Calu3 (cell line): ENCODE measurements at places on chromosomes 3 and 15. TPM values are rescaled to one million over a fixed set of nuclear protein-coding genes. Genes with fewer than 3 reads are reported as not detected.

The GOLGA8K gene
- not detected in 2 replicates for total RNA-seq

The IP6K1 gene
- total RNA-seq = 30.3 and 31.8 TPM in 2 replicates

The NXPE3 gene
- 3.0 and 3.1 TPM in 2 replicates for total RNA-seq

The GOLGA8R gene
- total RNA-seq = 0.24 and 0.50 TPM in 2 replicates

The CAMKV gene
- 0.38 and 0.83 TPM in 2 replicates for total RNA-seq

The GOLGA6B gene
- 0.61 TPM in 1 of 2 replicates, not detected in the other for total RNA-seq

The PTPN23 gene
- total RNA-seq = 49.7 and 57.6 TPM in 2 replicates

DNA sequence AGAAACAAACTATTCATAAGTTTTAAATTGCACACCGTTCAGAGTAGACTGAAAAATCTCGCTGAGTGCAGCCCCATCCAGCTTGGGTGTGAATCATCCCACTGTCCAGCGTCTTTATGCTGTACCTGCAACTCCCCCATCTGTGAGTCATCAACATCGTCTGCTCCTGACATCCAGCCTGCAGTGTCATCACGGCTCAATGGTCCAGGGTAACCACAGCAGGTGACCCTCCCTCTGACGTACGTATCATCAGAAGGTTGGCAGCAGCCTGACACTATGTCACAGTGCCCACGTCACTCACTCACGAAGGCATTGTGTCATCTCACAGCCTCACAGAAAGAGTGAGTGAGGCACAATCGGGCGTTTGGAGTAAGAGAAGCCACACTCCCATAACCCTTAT lies 65.2 kb downstream of the TPRA1 start:
- peak; percentile 55 for DNase-seq

DNA sequence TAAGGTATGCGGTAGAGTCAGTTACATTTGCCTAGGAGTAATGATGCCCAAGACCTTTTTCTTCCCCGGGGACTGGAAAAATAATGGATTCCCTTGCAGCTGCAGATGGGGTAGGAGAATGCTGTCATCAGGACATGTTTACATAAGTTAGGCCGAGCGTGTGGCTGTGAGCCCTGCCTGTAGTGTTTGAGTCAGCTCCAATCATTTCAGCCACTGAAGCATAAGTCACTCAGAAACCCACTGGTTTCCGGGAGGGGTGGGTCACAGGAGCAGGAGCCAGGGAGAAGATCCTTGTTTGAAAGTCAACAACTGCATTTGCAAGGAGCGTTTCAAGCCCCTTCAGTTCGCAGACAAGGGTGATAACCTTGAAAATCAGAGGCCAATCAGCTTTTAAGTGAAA lies 562.3 kb downstream of the MCTP2 start:
- DNase-seq = no peak

GRCh38 chr15:79853492-79854328 lies 43.1 kb downstream of the MTHFS start:
- peak; percentile 81 for DNase-seq

- DNase-seq = no peak
Observed at GRCh38 chr3:123678108-123678511, 93.3 kb upstream of the HACD2 start.

GRCh38 chr3:43559961-43560360 lies 61.9 kb downstream of the ANO10 start:
- no peak for DNase-seq

GRCh38 chr15:45468294-45468693 lies 54.3 kb downstream of the SLC30A4 start:
- DNase-seq = no peak

- no peak for DNase-seq
Observed at GRCh38 chr3:65560133-65560532, 478.6 kb downstream of the MAGI1 start.

- no peak for DNase-seq
Observed at GRCh38 chr3:56003129-56003528, 465.1 kb downstream of the ERC2 start.

DNA sequence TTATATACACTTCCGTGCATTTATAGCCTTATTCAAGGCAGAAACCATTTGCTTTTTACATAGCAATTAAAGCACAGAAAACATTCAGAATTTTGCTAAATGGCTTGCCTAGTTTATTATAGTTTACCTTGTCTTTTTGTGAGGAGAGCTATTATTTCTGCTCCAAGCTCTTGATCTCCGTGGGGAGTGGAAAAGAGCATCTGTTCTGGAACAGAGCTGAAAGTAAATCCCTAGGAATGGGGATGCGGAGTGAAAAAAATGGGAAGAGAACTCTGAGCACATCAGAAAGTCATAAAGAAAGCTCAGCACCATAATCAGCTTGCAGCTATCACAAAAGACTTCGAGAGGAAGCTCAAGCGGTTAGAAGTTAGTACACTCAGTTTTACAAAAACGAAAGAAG lies 1006.7 kb downstream of the ROBO2 start:
- no peak for DNase-seq

DNA sequence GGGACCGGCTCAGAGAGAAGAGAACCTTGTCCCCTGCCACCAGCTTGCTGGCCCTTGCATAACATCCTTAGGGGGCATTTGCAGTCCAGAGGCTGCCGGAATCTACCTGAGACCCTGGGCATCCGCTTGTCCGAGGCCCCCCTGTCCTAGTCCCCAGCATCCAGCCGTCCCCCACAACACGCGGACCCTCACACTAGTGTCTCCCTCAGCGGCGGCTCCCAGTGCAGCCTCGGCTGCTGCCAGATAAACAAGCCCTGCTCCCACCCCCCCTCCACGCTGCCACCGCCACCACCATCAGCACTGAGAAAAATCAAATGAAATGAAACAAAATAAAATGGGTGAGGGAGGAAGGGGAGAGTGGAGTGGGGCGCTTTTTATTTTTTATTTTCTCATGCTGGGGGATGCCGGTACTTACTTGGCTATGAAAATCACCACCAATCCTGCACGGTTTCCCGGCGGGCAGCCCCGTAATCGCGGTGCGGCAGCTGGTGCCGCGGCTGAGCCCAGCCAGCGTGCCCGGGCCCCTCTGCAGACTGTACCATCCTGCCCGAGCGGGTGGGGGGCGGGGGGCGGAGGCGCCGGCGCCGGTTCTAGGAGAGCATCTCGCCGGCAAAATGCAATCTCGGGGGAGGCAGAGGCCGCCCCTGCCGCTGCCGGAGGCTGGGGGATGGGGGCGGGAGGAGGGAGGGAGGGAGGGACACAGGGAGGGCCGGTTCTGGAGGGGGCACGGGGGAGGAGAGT lies at the start of gene ATP2B2:
TSS of gene ATP2B2 (minus strand) at position 537 of the 741 bp plus-strand sequence. CDS start 56,043 bp downstream, outside the sequence.
- no peak for DNase-seq

DNA sequence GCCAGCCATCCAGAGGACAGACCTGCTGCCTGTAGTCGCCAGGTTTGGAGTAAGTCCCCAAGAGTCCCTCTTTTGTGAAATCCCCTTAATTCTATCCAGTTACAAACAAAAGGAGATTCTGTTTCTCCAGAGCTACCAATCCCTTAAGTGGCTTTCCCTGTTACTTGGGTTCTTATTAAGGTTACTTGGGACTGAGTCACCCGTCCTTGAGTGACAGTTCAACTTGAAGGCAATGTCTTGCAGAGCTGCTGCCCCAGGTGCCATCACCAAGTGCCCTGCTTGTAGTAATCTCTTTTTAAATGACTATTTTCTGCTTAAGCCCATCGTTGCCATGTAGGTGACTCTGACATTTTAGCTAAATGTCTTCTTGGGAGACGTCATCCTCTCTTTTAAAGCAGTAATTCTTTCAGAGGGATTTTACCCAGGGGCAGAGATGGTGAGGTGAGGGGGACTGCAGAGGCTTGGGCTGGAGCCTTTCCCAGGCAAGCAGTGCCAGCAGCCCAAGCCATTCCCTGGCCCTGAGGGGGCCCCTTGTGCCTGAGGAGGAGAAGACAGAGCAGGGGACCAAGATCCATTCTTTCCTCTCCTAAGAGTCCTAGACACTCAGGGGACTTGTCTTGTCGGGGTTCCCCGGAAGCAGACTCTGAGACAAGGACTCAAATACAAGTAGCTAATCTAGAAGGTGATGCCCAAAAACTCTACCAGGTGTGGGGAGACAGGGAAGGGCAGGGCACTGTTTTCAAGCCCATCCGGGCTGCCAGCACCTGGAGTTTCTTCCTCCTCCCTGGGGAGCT lies 253.7 kb downstream of the PLCL2 start:
- no peak for DNase-seq

DNA sequence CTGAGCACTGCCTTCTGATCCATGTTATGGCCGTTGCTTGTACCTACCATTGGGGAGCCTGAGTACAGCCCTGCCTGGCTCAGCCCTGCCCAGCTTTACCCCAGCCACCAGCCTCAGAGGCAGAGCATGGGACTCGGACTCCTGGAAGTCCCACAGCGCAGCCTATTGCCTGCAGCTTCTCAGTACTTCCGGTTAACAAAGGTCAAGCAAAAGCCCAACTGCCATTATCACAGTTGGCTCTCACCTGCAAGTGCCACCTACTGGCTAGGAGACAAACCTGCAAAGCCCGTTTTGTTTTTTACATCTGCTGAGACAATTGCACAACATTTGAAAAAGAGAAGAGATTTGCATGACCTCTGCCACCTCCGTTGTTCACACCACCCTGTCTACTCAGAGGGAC lies 1081.7 kb downstream of the NAALADL2 start:
- DNase-seq = peak; percentile 11

DNA sequence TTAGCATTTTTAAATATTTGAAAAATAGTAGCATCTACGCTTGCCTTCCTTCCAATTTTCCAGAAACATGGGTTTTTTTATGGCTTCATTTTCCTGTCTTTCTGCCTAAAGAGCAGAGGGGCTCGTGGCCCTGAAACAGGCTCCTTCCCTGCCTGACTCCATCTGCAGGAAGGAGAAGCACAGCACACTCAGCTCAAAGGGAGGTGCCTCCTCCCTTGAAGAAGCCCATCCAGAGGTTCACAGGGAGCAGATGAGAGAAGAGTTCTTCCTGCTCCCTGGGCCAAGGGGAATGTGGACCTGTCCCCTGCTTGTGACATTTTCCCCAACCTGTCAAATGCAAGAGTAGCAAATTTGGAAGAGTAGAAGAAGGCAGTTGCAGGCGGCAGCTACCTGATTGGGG lies 55.8 kb downstream of the BBX start:
- no peak for DNase-seq

DNA sequence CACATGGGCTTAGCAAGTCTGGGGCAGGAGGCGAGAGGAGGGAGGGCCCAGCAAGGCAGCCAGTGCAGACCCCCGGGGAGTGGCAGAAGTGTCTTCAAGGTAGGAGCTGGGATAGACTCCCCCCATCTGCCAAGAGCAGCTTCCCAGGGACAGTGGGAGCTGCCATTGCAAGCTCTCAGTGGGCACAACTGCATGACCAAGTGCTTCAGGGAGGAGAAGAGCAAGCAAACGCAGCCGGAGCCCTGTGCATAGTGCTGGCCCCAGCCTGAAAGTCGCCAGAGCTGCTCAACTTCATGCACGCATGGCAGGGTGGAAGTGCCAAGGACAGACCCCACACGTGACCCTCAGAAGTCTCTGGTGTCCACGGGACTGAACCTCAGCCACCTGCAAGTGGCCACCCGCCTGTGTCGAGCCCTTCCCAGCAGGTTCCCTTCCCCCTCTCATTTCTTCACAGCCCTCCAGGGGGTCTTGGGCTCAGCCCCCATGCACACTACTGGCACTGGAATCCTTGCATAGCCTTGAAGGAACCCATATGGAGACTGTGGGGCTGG lies 89.4 kb downstream of the PLXNA1 start:
- DNase-seq = no peak

DNA sequence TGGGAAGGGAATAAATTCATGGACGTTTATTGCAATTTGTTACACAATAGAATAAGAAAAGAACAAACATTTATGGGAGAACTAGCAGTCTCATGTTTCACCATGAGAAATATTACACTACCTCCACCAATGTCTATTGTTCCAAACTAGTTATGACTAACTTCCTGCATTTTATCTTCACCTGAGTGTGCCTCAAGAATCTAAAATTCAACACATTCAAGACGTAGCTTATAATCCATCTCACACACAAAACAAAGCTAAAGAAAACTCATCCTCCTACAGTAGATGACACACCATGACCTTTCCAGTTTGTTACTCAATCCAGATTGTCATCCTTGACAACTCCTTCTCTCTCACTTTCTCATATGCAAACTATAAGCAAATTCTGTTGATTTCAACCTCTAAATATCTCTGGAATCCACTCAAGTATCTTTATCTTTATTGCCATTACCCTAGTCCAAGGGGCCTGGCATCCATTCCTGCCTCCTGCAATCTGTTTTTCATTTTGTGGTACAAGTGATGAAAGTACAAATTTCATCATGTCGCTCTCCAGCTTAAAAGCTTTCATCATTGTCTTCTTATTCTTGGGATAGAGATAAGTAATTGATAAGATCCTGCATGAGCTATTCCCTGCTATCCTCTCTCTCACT lies 229.9 kb downstream of the NR2F2 start:
- no peak for DNase-seq

GRCh38 chr3:113953677-113954076 lies 5.9 kb downstream of the ZDHHC23 start:
- DNase-seq = no peak

- no peak for DNase-seq
Observed at GRCh38 chr15:52349052-52349700, 53.6 kb upstream of the MYO5C start.

DNA sequence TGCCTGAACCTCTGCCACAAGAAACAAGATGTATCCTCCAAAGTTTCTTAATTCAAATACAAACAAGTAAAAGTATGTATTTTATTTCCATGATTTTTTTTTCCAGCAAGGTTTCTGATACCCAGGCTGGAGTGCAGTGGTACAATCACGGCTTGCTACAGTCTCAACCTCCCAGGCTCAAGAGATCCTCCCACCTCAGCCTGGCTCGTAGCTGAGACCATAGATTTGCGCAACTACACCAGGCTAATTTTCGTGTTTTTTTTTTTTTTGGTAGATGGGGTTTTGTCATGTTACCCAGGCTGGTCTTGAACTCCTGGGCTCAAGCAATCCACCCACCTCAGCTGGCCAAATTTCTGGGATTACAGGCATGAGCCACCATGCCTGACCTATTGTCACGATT lies 12.2 kb upstream of the VEPH1 start:
- DNase-seq = no peak

- DNase-seq = peak; percentile 41
Observed at GRCh38 chr3:101803173-101803782, 24.3 kb downstream of the NXPE3 start.

DNA sequence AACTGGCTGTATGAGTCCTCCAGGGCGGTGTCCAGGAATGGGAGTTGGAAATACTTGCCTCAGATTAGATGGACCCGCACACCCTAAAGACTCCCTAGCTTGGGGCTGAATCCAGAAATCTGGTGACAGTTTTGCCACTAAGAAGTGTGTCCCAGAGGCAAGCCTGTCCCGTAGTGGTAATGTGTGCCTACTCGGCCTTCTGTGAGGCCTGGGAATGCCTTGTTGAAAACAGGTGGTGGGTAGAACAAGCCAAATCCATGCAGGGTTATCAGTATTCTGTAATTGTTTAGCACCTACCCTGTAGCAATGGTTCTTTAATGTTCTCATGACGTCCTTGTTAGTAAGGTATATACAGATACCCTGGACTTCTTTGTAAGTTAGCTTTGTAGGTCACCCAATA lies 1.6 kb downstream of the C3orf52 start:
- no peak for DNase-seq

- DNase-seq = peak; percentile 83
Observed at GRCh38 chr15:83653639-83654378, at the start of gene ADAMTSL3. Gene ADAMTSL3, plus strand, starts transcription at chr15:83654123. Its CDS starts 1,639 bp downstream, at chr15:83655762.

DNA sequence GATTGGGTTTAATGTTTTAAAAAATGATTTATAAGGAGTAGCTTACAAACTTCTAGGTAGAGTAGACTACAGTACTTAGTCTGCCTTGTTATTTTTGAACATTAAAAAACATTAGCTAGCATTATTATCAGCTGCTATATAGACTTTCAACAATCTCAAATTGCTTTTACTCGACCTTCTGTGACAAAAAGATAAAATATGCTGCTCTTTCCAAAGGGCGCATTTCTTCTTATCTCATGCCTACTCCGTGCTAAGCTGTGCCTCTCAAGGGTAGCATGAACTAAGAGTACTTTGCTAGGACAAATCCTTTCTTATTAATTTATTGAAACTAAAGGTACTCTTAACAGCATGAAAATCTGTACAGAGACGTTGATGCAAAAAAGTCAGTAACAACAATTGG lies 71.3 kb downstream of the SPRED1 start:
- DNase-seq = no peak
